ENCODE measurements at places on chromosomes 4 and X. TPM values are rescaled to one million over a fixed set of nuclear protein-coding genes. Genes with fewer than 3 reads are reported as not detected.

Gene ZNF157
- total RNA-seq = 0.28 TPM

Gene TBX22
- total RNA-seq = not detected

Gene TCEAL7
- 58.9 TPM for total RNA-seq

Gene NMU
- total RNA-seq = not detected

Gene XG
- total RNA-seq = 2.5 TPM
